ENCODE measurements at places on chromosomes 4 and X.

- DNase-seq = no peak
These were observed 9.1 kb upstream of the SLC9B2 start for GRCh38 chr4:103085555-103086196.

- no peak for DNase-seq
These were observed 8.7 kb upstream of the HPGDS start for GRCh38 chr4:94351319-94351718.

- DNase-seq = no peak
These were observed 4.4 kb upstream of the SOWAHB start for GRCh38 chr4:76902233-76902890.

GRCh38 chr4:71498625-71499024, 159.8 kb downstream of the SLC4A4 start:
- DNase-seq = no peak

DNA sequence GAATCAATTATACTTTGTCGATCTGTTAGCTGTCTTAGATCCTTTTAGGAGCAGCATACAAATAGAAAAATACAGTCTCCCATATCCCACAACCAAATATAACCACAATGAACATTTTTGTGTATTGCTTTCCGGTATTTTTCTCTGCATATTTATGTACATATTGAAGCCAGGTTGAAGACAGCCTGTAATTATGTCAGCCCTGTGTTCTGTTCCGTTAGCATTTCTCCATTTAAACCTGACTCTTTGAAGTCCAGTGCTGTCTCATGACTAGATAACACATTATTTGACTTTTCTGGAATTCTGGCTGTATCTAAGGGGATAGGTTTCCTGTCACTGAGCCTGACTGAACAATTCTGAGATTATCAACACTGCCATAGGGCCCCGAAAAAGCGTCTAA, 4.0 kb upstream of the SLC34A2 start:
- DNase-seq = no peak

Data from stimulated activated CD8-positive, alpha-beta memory T cell treated with anti-CD3 and anti-CD28 coated beads, Interleukin-4, amount 100 ng/mL, for 48 hours (primary cell).